Activated naive CD4-positive, alpha-beta T cell treated with anti-CD3 and anti-CD28 coated beads, Interleukin-2, amount 50 U/mL, for 16 hours (primary cell): ENCODE measurements at places on chromosomes 12 and 14.

DNA sequence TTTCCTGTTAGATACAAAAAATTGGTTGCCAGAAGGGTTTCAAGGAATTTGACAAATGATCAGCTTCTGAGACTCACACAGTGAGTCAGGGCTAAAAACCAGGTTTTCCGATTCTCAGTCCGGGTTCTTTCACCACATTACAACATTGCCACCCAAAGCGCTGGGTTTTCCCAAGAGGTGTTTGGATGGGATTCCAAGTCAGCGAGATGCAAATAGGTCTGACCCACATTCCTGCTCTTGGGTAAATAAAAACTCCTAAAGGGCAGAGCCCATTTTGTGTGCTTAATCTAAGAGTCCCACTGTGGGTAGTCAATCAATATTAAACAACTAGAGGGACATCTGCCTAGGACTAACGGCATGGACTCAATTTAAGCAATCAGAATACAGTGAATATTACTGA lies 5.4 kb upstream of the RIC8B start:
- no peak for DNase-seq

- no peak for DNase-seq
These were observed 926.7 kb downstream of the GALC start for GRCh38 chr14:87066221-87066817.

DNA sequence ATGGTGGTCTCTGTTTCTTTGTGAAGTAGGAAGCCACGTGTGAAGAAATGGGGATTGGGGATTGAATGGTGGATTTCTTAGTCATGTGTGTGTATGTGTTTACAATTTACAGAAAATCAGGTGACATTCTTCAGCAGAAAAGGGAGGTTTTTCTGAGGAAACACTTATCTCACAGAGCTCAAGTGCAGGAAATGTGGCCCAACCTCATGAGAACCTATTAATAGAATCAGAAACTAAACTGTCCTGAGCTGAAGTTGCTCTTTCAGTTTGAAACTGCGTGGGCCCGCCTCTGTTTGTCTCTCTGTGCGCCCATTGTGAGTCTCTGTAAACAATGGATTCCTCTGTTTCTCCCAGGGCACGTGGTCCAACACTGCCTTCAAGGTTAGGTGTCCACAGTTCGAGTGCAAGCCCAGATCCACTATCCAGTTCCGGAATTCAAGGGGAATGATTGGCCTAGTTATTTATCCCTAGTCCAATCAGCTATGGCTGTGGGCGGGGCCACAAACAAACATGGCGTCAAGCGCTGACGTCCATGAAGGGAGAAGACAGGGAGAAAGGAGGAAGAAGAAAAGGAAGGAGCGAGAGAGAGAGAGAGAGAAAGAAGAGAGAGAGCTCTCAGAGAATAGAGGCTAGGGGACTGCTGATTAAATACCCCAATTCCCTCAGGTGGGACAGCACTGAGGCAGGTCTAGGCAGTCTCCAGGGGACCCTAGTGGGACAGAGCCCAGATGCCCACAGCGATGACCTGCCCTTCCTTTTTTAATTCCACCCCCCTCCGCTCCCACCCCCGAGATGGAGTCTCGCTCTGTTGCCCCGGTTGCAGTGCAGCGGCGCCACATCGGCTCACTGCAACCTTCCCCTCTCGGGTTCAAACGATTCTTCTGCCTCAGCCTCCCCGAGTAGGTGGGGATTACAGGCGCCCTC lies 31.4 kb upstream of the C12orf76 start:
- peak; percentile 70 for DNase-seq

DNA sequence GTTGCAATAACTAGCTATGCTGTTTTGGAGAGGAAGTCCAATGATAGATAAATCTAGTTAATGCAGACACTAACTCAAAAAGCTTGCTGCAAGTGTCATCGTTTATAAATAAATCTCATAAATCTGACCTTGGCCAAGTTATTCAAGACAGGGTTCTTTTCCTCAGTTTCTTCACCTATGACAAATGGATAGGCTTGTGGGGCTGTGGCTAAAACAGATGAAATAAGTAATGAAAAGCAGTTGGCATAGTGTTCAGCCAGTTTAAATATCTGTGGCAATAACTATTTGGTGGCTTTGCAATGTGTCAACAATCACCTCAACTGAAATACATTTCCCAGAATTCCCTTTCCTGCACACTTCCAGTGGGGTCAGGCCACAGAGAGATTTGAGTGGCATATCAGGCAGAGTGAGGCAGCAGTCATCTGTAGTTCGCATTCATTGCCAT lies 169.9 kb downstream of the DYRK2 start:
- no peak for DNase-seq

GRCh38 chr14:57182760-57183503 lies 85.8 kb downstream of the EXOC5 start:
- DNase-seq = no peak

GRCh38 chr14:55430024-55430690 lies 10.3 kb downstream of the TBPL2 start:
- DNase-seq = peak; percentile 27

DNA sequence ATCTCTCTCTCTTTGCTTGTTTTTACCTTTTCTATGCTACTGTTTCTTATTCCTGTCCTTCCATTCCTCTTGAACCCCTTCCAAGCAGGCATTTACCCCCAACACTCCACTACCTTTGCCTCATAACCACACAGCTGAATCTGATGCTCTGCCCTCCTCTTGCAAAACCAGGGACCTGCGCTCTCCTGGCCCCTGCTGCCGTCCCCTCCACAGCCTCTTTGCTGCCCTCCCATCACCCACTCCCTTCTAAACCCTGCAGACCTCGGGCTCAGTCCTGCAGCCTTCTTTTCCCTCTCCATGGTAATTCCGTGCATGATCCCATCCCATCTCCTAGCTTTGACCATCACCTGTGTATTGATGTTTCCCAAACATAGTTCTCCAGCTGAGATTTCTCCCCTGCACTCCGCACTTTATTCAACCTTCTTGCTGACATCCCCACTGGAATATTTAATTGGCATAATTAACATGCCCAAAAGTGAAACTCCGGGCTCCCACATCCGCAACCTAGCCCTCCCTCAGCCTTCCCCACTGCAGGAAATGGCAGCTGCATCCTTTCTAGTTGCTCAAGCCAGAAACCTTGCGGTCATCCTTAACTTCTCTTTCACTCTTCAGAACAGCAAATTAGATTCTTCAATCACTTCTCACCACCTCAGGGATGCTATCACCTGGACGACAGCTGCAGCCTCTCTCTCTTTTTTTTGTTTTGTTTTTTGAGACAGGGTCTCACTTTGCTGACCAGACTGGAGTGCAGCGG lies 16.0 kb downstream of the FIGNL2 start:
- DNase-seq = no peak

- peak; percentile 74 for DNase-seq
These were observed at the start of gene AACS for GRCh38 chr12:125065021-125065918. Gene AACS (plus strand): TSS chr12:125065435. CDS start chr12:125065585, 150 bp downstream.

DNA sequence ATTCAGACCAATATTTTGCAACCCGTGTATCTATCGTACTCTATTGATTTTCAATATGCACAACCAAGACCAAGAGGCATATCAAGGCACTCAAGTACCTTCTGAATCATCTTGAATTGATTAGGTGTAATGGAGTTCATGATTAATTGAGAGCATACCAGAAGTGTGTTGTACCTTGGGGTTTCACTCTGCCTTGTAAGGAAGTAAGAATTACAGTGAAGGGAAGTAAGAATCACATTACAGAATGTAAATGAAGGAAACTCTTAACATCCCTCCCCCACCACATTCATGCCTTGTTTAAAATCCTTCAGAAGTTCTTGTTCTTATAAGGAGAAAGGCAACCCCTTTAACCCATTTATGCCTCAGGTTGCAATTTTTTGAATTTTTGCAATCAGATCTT lies 5.4 kb upstream of the MGAT4C start:
- no peak for DNase-seq

DNA sequence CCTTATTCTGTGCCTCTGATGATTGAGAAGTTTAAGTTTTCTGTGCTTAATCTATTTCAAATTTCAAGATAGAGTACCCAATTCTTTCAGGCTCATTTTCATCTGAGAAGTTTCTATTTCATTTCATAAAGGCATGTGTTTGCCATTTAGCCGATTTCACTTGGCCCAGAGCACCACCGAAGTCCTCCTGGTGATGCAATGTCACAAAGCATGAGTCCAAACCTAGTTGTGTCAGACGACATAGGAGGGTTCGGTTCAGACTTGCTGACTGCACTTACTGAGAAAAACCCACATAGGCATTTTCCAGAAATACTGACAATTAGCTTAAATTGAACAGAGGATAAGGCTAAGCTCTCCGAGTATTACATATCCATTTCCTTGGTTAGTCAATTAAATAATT lies 152.4 kb upstream of the FAR2 start:
- no peak for DNase-seq

DNA sequence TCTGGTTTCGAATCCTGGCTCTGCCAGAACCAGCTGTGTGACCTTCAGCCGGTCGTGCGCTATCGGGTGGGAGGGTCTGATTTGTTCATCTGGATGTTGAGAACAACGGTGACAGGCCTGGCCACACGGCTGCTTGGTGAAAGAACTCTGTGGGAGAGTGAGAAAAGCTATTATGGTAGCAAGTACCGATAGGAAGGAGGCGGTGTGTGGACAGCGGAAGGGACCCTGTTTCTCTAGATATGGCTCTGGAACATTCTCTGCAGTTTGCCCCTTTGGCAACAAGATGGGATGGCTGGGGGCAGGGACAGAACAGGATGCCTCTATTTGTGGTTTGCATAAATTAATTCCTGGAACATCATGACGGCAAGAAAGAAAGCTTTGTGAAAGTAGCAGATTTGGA lies 347.3 kb downstream of the AACS start:
- DNase-seq = no peak

DNA sequence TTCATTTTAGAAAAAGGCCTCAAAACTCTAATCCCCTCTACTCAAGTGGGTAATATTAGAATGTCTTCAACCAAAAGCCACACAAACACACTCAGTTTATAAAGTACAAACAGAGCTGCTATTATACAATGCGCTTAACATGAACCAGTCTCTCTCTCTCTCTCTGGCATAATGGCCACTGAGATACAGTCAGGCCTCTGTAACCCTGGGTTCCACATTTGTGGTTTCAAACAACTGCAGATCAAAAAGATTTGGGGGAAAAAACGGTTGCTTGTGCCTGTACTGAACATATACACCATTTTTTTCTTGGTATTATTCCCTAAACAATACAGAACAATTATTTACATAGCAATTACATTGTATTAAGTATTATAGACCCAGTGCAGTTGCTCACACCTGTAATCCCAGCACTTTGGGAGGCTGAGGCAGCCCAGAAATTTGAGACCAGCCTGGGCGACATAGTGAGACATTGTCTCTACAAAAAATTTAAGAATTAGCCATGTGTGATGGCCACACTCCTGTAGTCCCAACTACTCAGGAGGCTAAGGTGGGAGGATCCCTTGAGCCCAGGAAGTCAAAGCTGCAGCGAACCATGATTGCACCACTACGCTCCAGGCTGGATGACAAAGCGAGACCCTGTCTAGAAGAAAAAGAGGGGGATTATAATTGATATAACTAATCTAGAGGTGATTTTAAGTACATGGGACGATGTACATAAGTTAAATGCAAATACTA lies 5.6 kb downstream of the SLC11A2 start:
- DNase-seq = no peak

- DNase-seq = no peak
These were observed 42.8 kb upstream of the SCN8A start for GRCh38 chr12:51548241-51548640.

DNA sequence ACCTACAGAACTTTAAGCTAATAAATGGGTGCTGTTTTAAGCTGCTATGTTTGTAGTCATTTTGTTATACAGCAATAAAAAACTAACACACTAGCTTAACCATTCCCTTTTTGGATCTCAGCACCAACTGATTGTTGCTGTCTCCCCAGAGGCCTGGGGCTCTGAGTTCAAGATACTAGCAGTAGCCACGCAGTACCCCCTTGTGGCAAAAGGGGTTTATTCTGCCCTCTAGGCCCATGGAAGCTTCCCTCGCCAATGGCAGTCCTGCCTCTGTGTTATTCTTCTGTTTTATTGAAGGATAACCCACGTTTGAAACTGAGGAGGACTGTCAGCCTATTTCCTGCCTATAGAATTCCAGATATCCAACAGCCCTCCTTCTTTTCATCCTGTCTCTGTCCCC lies 455.3 kb upstream of the ATP2B1 start:
- DNase-seq = no peak

GRCh38 chr12:57438400-57438799 lies 3.8 kb downstream of the INHBC start:
- DNase-seq = no peak

DNA sequence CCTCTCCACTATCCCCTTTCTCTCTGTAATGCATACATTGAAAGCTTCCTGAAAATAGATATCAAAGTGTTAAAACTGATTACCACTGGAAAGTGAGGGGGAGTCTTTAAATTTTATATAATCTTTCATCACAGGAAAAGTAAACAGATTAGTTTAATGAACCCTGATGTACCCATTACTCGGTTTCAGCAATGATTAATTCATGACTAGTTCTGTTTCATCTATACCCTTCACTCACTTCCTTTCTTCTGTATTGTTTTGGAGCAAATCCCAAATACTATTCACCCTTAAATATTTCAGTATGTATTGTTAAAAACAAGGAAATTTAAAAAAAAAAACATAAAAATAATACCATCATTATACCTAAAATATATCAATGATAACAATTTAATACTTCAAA lies 67.3 kb upstream of the TMCC3 start:
- DNase-seq = no peak

DNA sequence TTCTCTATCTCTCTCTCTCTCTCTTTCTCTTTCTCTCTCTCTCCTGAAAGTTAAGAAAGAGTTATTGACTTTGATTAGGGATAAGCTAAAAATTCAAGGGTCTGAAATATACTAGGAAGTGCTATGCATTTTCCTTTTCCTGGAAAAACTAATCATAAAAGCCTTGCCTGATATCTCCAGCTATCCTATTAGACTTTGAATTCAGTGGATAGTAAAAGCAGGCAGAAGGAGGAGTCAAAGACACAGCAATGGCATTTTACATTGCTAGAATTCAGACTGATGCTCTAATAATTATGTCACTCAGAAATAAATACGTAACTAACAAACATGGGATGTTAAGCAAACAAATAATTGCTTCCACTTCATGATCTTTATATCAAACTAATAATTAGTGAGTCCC lies 272.0 kb downstream of the SSPN start:
- no peak for DNase-seq

- DNase-seq = no peak
These were observed 59.6 kb downstream of the PRKD1 start for GRCh38 chr14:29868000-29868399.

GRCh38 chr12:18421867-18422266 lies 160.5 kb downstream of the PIK3C2G start:
- DNase-seq = no peak

DNA sequence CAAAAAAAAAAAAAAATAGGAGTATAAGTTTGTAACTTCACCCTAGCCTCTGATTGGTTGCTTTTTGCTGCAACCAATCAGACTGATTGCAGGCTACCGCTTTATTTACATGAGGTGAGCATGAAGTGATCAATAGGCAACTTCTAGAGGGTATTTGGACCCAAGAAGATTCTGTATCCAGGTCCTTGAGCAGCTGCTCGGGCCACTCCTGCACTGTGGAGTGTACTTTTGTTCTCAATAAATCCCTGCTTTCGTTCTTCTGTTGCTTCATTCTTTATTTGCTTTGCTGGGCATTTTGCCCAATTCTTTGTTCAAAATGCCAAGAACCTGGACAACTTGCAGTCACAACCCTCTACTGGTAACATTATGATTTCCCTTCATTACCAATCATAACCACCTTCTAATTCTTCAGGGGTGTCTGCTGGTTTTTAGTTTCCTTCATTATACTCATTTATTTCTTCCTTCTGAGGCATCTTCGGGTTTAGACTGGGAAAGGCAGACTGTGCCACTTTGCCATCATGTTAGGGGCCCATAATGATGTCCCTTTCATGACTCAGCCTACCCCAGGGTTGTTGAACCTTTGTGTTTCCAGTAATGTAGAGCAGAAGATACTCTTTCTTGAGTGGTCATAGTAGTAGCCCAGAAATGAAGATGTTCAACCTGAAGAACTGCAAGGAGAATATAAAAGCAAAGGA lies 43.4 kb upstream of the LIMA1 start:
- DNase-seq = no peak
